ENCODE measurements at places on chromosomes 1 and 21.

DNA sequence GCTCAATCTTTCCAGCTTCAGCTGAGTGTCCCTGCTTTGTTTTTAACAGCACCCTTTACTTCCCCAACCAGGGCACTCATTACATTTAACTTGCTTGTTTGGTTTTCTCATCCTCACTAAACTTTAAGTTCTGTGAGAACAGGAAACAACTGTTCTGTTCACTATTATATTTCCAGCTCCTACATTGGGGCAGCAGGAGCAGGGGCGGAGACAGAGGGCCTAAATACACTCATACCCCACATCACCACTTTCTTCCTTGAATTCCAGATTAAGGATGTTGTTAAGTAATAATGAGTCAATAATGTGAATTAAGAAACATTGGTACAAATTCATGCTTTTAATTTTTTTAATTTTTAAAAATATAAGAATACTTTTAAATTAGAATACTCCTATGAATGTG, 6.0 kb downstream of the DRAM2 start:
- no peak for DNase-seq

- DNase-seq: no peak
These were observed 18.0 kb upstream of the VSIG8 start for GRCh38 chr1:159880430-159880829.

GRCh38 chr1:185250063-185250462, 67.0 kb downstream of the IVNS1ABP start:
- DNase-seq: no peak

GRCh38 chr1:241453732-241454131, 65.8 kb downstream of the FH start:
- DNase-seq: no peak

GRCh38 chr1:208855403-208855802, 611.2 kb upstream of the PLXNA2 start:
- no peak for DNase-seq

- no peak for DNase-seq
These were observed 17.2 kb upstream of the NFASC start for GRCh38 chr1:204853436-204853835.

DNA sequence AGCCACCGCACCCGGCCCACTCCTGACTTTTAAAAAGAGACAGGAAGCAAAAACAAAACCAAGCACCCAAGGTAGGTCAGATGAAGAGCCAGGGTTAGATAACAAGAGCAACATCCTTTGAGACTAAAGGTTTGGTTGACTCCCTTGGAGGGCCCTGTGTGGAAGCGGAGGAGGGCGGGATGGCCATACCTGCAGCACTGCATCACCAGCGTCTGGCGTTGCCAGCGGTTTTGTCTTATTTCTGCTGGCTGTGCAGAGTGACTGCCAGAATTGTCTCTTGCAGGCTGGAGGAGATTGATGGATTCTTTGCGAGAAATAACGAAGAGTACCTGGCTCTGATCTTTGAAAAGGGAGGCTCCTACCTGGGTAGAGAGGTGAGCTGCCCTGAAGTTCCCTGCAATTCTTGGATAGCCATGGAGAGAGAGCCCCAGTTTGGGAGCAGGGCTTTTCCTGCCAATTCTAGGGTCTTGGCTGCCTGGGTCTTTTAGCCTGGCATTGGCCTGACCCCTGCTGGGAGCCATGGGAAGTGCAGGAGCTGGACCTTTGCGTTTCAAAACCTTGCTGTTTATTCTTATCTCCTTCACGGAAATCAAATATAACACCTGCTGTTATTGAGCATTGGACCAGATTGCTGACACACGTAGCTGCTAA, 24.0 kb downstream of the QSOX1 start:
- DNase-seq: no peak

GRCh38 chr1:97824624-97825023, 96.2 kb downstream of the DPYD start:
- DNase-seq: no peak

GRCh38 chr1:54580856-54581550, 33.0 kb downstream of the ACOT11 start:
- DNase-seq: no peak

- no peak for DNase-seq
These were observed 247.3 kb downstream of the PLPP3 start for GRCh38 chr1:56331892-56332567.

DNA sequence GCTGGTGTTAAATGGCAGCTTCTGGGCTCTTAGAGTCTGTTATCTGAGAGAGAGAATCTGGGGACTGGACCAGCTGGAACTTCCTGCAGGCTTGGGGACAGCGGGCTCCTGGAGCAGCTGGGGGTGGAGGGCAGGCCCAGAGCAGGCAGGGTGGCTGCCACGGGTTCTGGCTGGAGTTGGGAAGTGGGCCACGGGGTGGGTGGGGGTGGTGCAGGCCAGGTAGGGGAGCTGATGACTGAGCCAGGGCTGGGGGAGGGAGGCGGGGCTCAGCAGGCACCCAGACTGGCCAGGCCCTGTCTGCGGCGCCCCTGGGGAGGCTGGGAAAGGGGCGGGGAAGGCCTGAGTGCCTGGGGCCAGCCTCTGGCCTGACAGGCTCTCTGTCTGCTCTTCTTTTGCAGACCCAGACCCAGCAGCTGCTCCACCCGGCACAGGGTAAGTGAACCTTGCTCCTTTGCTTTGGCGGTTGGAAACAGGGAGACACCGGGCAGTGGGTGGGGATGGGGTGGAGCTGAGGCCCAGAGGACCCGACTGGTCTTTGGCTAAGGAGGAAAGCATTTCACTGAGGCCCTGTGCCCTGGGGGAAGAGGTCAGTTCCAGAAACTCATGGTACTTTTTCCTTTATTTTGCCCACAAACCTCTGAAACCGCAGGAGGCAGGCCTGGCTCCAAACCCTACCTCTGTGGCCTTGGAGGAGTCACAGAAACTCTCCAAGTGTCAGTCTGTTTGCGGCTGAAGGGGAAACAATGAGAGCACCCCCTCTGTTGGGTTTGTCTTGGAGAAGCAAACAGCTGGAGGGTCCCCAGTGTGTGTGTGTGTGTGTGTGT, 48.8 kb downstream of the ARHGEF10L start:
- no peak for DNase-seq

GRCh38 chr21:45376459-45377324, 28.3 kb upstream of the COL18A1 start:
- no peak for DNase-seq

GRCh38 chr1:180610556-180611015, 21.2 kb upstream of the XPR1 start:
- DNase-seq: no peak

DNA sequence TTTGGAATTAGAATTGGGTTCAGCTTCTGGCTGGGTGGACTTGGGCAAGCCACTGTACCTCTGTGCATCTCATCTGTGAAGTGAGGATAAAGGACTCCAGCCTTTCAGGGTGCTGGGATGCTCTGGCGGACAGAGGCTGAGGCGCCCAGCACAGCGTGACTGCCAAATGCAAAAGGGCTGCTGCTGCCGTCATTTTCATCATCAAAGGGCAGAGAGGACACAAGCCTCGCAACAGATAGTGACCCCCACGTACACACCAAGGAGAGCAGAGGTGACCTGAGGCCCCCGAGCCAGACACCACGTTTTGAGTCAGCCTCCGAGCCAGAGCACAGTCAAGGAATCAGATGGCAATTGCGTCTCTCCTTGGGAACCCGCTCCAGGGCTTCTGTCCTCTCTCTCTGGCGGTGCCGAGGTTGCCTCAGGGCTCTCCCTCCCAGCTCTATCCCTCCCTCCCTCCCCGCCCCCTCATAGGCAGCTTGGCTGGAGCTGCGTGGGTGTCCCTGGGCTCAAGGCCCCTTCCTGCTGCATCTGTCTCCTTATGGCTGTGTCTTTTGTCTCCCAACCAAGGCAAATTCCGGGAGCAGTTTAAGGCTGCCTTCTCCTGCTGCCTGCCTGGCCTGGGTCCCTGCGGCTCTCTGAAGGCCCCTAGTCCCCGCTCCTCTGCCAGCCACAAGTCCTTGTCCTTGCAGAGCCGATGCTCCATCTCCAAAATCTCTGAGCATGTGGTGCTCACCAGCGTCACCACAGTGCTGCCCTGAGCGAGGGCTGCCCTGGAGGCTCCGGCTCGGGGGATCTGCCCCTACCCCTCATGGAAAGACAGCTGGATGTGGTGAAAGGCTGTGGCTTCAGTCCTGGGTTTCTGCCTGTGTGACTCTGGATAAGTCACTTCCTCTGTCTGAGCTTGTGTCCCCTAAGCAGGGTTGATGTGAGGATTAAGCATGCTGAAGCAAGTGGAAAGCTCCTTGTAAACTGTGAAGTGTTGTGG, 9.0 kb downstream of the HCRTR1 start:
- DNase-seq: no peak

DNA sequence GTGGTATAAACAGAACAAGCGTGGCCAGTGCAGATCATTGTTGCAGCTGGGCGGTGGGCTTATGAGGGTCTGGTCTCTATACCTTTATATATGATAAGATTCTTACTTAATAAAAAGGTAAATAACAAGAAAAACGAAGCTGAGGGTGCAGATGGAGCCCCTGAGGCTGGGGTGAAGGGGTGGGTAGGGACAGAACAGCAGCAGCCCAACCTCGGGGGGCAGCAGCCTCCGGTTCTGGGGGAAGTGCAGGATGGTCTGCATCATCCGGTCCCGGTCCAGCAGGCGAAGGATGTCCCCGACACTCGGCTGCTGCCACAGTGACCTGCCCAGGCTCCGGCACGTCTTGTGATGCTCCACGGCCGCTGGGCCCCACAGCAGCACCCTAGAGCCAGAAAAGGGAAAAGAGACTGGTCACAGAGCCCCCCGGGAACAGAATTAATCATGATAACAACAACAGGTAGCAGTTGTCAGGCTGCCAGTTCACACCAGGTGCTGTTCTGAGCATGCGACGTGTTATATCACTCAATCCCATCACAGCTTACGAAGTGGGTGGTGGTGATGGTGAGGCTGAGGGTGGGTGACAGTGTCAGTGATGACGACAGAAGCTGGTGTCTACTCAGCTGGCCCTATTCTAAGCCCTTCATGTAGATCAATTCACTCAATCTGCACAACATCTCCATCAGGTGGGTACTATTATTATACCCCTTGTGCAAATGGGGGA, 35.5 kb downstream of the MRAP start:
- DNase-seq: no peak

GRCh38 chr1:161763522-161764098, 2.5 kb upstream of the ATF6 start:
- no peak for DNase-seq

DNA sequence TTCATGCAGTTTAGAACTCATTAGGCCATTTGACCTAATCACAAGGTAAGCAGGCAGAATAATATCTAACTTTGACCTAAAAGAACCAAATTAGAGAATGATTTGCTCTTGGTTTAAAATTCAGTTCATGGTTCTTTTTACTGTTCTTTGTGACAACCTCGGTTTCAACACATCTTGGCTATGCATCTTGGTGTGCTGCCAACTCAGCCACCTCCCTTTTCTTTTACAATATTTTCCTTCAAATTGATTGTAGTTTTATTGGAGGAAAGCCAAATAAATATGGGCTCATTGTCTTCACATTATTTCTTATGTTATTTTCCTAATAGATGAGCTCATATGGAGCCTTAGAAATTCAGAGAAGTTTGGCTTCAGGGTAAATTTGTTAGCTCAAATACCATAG, 338.3 kb downstream of the SIPA1L2 start:
- DNase-seq: no peak

DNA sequence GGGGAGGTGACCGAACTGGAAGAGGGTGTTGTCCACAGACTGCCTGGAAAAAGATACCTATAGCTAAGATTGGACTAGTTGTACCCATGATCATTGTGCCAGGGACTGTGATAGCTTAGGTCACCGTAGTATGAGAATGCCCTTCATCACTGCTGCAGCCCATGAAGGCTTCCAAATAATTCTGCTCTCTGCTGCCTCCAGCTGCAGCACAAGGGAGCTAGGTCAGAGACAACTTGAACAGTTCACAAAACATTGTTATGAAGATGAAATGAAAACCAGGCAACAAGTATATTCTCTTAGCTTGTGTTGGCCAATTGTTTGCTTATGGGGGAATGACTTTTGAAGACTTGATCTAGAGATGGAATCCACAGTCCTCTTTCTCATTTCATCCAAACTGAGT, 246.7 kb downstream of the MRPL39 start:
- no peak for DNase-seq

DNA sequence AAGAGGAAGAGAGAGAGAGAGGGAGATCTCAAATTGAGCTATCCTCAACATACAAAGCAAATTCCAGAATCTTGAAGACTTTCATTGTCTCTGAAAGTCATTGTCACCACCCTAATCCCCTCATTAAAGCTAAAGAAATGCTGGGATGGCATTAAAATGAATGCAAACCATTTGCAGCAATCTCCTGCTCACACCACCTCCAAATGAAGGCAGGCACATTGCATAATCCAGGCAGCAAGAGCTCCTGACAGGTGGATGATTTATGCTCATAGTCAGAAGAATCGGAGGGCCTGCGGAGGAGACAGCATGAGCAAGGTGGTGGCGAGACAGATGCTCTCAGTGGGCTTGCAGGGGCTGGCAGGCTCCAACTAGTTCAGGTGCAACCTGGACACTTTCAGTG, 90.2 kb downstream of the ESRRG start:
- DNase-seq: no peak

GRCh38 chr1:90391126-90391525, 326.0 kb downstream of the BARHL2 start:
- no peak for DNase-seq

GRCh38 chr1:202593845-202594244, 116.4 kb downstream of the SYT2 start:
- no peak for DNase-seq

DNA sequence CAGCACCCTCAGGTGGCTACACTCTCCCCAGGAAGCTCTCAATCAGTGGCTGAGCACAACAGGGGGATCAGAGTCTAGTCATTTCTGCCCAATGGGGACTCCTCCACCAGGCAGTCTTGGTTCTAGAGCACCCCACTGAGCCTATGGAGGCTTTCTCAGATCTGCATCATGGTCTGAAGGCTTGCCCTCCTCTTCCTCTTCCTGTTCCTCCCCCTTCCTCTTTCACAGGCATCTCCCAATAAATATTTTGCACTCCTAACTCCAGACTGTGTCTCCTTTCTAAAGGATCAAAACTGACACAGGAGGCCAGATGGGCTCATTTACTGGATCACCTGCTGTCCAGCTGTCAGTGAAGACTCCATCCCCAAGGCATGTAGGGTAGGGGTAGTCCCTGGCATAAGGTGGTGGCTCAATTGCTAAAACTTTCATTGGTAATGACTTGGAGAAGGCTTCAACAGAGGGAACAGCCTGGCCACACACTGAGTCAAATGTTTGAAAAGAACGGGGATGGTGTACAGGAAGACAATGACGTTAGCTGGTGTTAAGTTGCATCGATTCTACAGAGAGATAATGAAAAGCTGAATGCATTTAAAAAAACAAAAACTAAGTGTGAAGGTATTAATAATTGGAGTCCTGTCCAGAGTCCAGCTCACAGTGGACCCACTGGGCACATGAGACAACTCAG, 84.2 kb upstream of the SLC2A1 start:
- DNase-seq: no peak

GRCh38 chr1:67005068-67005467, 48.9 kb downstream of the SLC35D1 start:
- peak; percentile 6 for DNase-seq

- DNase-seq: no peak
These were observed 98.5 kb downstream of the MRPL37 start for GRCh38 chr1:54298284-54299033.

GRCh38 chr1:179550746-179551682, 24.7 kb downstream of the NPHS2 start:
- DNase-seq: no peak

GRCh38 chr1:4068076-4068475, 168.0 kb upstream of the C1orf174 start:
- no peak for DNase-seq

Measured in hippocampal formation (tissue), 2 donors.